DMS79 (cell line): ENCODE measurements at places on chromosomes 11 and 22.

DNA sequence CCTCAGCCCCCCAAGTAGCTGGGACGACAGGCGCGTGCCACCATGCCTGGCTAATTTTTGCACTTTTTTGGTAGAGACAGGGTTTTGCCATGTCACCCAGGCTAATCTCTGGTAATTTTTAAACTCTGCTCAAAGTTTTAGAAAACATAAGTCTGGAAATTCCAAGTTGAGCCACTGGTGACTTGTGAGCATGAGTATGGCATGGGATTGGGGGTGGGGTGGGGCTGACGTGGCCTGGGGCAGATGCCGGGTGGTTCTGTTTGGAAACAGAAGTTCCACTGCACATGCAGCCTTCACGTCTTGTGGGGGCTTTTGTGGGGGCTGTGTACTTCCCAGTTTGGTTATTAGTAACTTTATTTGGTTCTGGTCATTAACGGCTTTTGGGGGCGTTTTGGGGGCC lies 67.3 kb downstream of the PTPRJ start:
- DNase-seq: no peak

- DNase-seq: no peak
Observed at GRCh38 chr22:42930810-42931420, 73.8 kb upstream of the ARFGAP3 start.

GRCh38 chr11:118410055-118410745 lies 8.8 kb downstream of the ATP5MG start:
- peak; percentile 44 for DNase-seq

- peak; percentile 18 for DNase-seq
Observed at GRCh38 chr11:66579017-66579606, 10.7 kb upstream of the CTSF start.

GRCh38 chr11:64092761-64093136 lies 57.0 kb downstream of the FLRT1 start:
- no peak for DNase-seq

GRCh38 chr11:72940417-72940816 lies 126.2 kb downstream of the ATG16L2 start:
- DNase-seq: no peak

DNA sequence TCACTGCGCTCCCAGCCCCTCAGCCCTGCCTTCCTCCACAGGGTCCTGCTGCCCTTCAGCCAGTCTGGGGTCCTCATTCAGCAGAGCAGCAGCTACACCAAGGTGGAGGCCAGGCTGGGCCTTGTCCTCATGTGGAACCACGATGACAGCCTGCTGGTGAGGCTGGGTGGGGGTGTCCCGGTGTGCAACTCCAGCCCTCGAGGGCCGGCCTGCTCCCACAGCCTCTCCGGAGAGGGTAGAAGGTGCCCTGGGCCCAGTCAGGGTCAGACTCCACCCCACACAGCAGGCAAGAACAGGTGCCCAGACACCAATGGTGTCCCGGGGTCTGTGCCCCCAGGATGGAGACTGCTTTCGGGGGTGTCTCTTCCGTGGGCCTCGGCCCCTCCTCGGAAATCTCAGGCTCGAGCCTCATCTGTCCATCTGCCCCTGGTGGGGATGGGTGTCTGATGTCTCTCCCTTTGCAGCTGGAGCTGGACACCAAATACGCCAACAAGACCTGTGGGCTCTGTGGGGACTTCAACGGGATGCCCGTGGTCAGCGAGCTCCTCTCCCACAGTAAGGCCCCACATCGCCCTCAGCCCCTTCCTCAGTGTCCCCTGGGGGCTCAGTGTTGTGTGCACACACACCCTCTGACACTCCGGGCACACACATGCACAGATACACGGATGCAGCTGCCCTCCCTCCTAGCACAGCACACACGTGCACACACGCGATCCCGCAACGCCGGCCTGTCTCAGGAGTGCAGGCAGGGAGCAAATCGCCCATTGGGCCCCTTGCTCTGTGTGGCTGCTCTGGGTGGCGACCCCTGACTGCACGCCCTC lies 4.9 kb downstream of the MUC5AC start:
- no peak for DNase-seq

DNA sequence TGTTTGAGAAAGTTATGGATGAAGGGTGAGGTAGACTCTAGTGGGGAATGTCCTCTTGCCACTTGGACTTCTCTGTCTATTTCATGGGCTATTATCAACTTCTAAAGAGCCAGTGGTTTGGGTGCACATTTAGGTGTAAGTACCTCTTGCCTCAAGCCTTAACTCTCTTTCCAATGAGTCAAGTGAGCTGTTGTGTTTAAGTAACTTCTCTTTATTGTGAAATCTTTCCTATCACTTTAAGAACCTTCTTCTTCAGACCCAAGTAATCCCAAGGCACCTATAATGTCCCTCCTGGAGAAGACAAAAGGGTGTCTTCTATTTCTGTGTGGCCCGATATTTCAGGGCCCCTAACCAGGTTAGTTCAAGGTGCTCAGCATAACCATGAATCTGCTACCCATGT lies 90.5 kb upstream of the VPREB1 start:
- no peak for DNase-seq

- no peak for DNase-seq
Observed at GRCh38 chr22:46053563-46054090, 76.7 kb upstream of the WNT7B start.

GRCh38 chr11:128813729-128814128 lies 53.4 kb downstream of the KCNJ1 start:
- DNase-seq: no peak

GRCh38 chr11:121928597-121929580 lies 187.1 kb downstream of the BLID start:
- DNase-seq: no peak

DNA sequence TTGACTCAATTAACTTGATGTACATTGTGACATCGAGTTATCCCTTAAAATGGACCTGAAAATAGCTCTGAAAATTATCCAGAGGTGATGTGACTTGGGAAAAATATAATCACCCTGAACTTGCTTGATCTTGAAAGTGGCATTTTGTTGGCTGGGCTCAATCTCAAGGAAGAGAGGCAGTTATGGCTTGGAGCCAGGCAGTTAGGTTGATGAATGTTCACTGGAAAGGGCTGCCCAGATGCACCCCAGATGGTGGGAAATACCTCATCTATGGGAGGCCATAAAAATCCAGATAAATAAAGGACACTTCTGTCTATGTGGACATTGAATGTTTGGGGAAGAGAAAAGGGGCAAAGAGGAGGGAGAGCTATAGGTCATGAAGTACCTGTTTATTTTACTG lies 55.7 kb upstream of the OR5AN1 start:
- no peak for DNase-seq
